ENCODE measurements at places on chromosomes 7 and 10. TPM values are rescaled to one million over a fixed set of nuclear protein-coding genes. Genes with fewer than 3 reads are reported as not detected.

Gene SEMA3D
- total RNA-seq: 4.7 TPM

Gene ALKBH4
- total RNA-seq: 38.9 TPM

Gene IDI2
- total RNA-seq: not detected

Gene POU6F2
- not detected for total RNA-seq

Gene NRCAM
- total RNA-seq: 5.4 TPM

Gene OPN4
- total RNA-seq: 0.29 TPM

Gene MORN4
- 1.6 TPM for total RNA-seq

Gene CAV1
- 142 TPM for total RNA-seq

Gene CDC14C
- not detected for total RNA-seq

Gene BTBD16
- total RNA-seq: 16.4 TPM
